PC-9 (cell line): ENCODE measurements at places on chromosomes 7 and 10. TPM values are rescaled to one million over a fixed set of nuclear protein-coding genes. Genes with fewer than 3 reads are reported as not detected.

Gene OPN1SW
- total RNA-seq = not detected in 2 replicates

Gene VGF
- 2.1 and 2.3 TPM in 2 replicates for total RNA-seq

Gene CYP3A7
- total RNA-seq = not detected in 2 replicates

Gene ELFN1
- 0.09 and 0.13 TPM in 2 replicates for total RNA-seq

Gene ECHDC3
- not detected in 2 replicates for total RNA-seq

Gene SPDYE16
- not detected in 2 replicates for total RNA-seq

Gene SH2B2
- total RNA-seq = 12.1 and 18.4 TPM in 2 replicates

Gene LRRC4
- 0.10 and 0.39 TPM in 2 replicates for total RNA-seq

Gene CASP2
- 52.7 and 67.2 TPM in 2 replicates for total RNA-seq

Gene BEND7
- total RNA-seq = 1.7 and 3.2 TPM in 2 replicates

Gene ITIH2
- total RNA-seq = not detected in 2 replicates

Gene DNMBP
- 11.8 and 14.9 TPM in 2 replicates for total RNA-seq

Gene SSC4D
- 3.5 and 3.9 TPM in 2 replicates for total RNA-seq

Gene FEZF1
- total RNA-seq = not detected in 2 replicates

Gene HMX3
- not detected in 2 replicates for total RNA-seq

Gene CYCS
- 101 and 120 TPM in 2 replicates for total RNA-seq

Gene CBX3
- 282 and 308 TPM in 2 replicates for total RNA-seq

Gene CTTNBP2
- not detected in 2 replicates for total RNA-seq

Gene LAMB4
- total RNA-seq = 0.15 and 0.83 TPM in 2 replicates

Gene PLEKHS1
- 2.9 and 4.9 TPM in 2 replicates for total RNA-seq

Gene ATOH7
- not detected in 2 replicates for total RNA-seq

Gene ASZ1
- total RNA-seq = not detected in 2 replicates

Gene ACTL6B
- total RNA-seq = not detected in 2 replicates

Gene BAMBI
- 3.3 and 4.5 TPM in 2 replicates for total RNA-seq

Gene NPSR1
- not detected in 2 replicates for total RNA-seq

Gene PROSER2
- total RNA-seq = 66.6 and 87.5 TPM in 2 replicates

Gene RAB18
- total RNA-seq = 63.1 and 63.8 TPM in 2 replicates

Gene SLC18A3
- not detected in 2 replicates for total RNA-seq

Gene MEIG1
- total RNA-seq = 1.8 and 4.1 TPM in 2 replicates

Gene FAM131B
- 0.65 and 0.80 TPM in 2 replicates for total RNA-seq

Gene TYW1
- total RNA-seq = 12.6 and 13.4 TPM in 2 replicates

Gene CHAT
- total RNA-seq = not detected in 2 replicates

Gene SFXN4
- 15.4 and 18.3 TPM in 2 replicates for total RNA-seq

Gene MARVELD1
- total RNA-seq = 33.1 and 40.1 TPM in 2 replicates

Gene RBM28
- 59.6 and 61.1 TPM in 2 replicates for total RNA-seq

Gene CRYGN
- total RNA-seq = 1.0 and 1.2 TPM in 2 replicates

Gene CUZD1
- total RNA-seq = 1.4 and 2.0 TPM in 2 replicates

Gene COL28A1
- total RNA-seq = 0.83 and 2.2 TPM in 2 replicates

Gene EVX1
- not detected in 2 replicates for total RNA-seq

Gene USP6NL
- total RNA-seq = 16.8 and 22.1 TPM in 2 replicates

Gene ANXA8
- 172 and 196 TPM in 2 replicates for total RNA-seq

Gene CPVL
- total RNA-seq = 0.28 TPM in 1 of 2 replicates, not detected in the other

Gene OR13A1
- total RNA-seq = 0.15 TPM in 1 of 2 replicates, not detected in the other

Gene GARIN1A
- 0.57 and 0.78 TPM in 2 replicates for total RNA-seq

Gene PNLIPRP3
- total RNA-seq = not detected in 2 replicates

Gene PNLIPRP1
- not detected in 2 replicates for total RNA-seq

Gene BLNK
- total RNA-seq = 0.98 and 1.0 TPM in 2 replicates

Gene AKR1C4
- total RNA-seq = not detected in 2 replicates

Gene PPP1R17
- not detected in 2 replicates for total RNA-seq

Gene INMT
- total RNA-seq = not detected in 2 replicates

Gene WEE2
- total RNA-seq = not detected in 2 replicates

Gene DNAJC12
- 0.33 TPM in 1 of 2 replicates, not detected in the other for total RNA-seq

Gene MEPCE
- 62.6 and 70.3 TPM in 2 replicates for total RNA-seq

Gene COL17A1
- 31.6 and 41.3 TPM in 2 replicates for total RNA-seq
